ENCODE measurements at places on chromosomes 1 and 21. TPM values are rescaled to one million over a fixed set of nuclear protein-coding genes. Genes with fewer than 3 reads are reported as not detected.

- no peaks in the 10 kb centered on the region for H3K4me1 ChIP-seq
- no peak for DNase-seq
- no peaks in the 10 kb centered on the region for H3K27me3 ChIP-seq
- no peaks in the 10 kb centered on the region for H3K36me3 ChIP-seq
- H3K4me3 ChIP-seq: no peak overlapping the region
These were observed 10.0 kb upstream of the B4GALT3 start for GRCh38 chr1:161187311-161187710.

DNA sequence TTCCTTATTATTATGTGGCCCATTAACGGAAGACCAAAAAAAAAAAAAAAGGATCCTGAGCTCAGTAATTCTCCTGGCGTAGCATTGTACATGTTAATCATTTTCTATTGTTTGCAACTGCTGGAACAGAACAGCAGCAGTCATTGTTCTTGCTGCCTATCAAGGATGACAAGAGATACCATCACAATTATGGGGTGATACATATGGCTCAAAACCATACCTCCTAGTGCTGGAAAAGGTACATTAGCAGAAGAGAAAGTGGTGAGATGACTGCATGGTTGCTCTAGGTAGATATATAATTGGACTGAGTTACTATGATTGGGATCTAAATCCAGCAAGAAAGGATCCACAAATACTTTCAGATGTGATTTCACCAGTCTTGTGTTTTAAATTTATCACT is 13.3 kb upstream of the TLR5 start:
- H3K36me3 ChIP-seq: no peaks in the 10 kb centered on the region
- no peaks in the 10 kb centered on the region for H3K4me1 ChIP-seq
- no peak overlapping the region for H3K27ac ChIP-seq
- no peak for DNase-seq

GRCh38 chr1:72105201-72105600 is 177.1 kb downstream of the NEGR1 start:
- no peaks in the 10 kb centered on the region for H3K27me3 ChIP-seq
- H3K4me1 ChIP-seq: no peaks in the 10 kb centered on the region
- no peak overlapping the region for H3K27ac ChIP-seq
- no peak for DNase-seq
- no peak overlapping the region for H3K4me3 ChIP-seq

GRCh38 chr1:204623365-204623893 is 62.1 kb downstream of the LRRN2 start:
- peak; percentile 53 for DNase-seq
- no peaks in the 10 kb centered on the region for H3K27me3 ChIP-seq
- H3K36me3 ChIP-seq: no peaks in the 10 kb centered on the region
- H3K27ac ChIP-seq: peak overlapping the region; percentile 74

DNA sequence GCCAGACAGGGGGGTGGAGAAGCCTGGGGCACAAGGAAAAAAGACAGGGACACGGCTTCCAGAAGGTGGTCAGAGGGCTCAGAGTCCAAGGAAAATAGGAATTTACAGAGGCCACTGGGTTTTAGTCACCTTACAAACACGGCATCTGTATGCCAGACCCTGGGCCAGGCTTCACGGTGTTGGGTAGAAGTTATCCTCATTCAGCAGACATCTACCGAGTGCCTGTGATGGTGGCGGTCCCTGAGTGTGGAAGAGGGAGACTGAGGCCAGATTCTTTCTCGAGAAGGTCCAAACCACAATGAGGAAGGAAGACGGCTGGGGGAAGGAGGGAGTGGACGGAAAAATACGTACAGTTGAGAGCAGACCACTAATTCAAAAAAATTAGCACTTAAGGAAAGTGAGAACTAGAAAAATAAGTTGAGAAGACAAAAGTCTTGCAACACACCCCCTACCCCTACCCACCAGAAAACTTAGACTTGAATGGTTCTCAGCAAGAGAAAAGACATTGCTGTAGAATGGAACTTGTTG is 864 bp upstream of the BTG2 start:
- peaks cover 1% of the 10 kb centered on the region for H3K36me3 ChIP-seq
- no peak overlapping the region for H3K4me3 ChIP-seq
- peaks cover 41% of the 10 kb centered on the region for H3K4me1 ChIP-seq
- H3K27me3 ChIP-seq: no peaks in the 10 kb centered on the region
- H3K27ac ChIP-seq: no peak overlapping the region

GRCh38 chr1:15381805-15382204 is 27.9 kb upstream of the EFHD2 start:
- H3K27me3 ChIP-seq: peaks cover 31% of the 10 kb centered on the region
- DNase-seq: no peak
- peaks cover 20% of the 10 kb centered on the region for H3K4me1 ChIP-seq
- no peak overlapping the region for H3K27ac ChIP-seq
- H3K36me3 ChIP-seq: no peaks in the 10 kb centered on the region

- no peak for DNase-seq
- H3K27me3 ChIP-seq: no peaks in the 10 kb centered on the region
- H3K4me3 ChIP-seq: no peak overlapping the region
These were observed 92.5 kb downstream of the LRRC40 start for GRCh38 chr1:70112838-70113237.

- no peak overlapping the region for H3K4me3 ChIP-seq
- H3K36me3 ChIP-seq: no peaks in the 10 kb centered on the region
- H3K27me3 ChIP-seq: no peaks in the 10 kb centered on the region
- H3K27ac ChIP-seq: peak overlapping the region; percentile 96
- H3K4me1 ChIP-seq: peaks cover 37% of the 10 kb centered on the region
- no peak for DNase-seq
These were observed 13.2 kb downstream of the GBP5 start for GRCh38 chr1:89259283-89259971.

GRCh38 chr1:207019661-207020060 is 12.9 kb downstream of the C1orf116 start:
- no peak overlapping the region for H3K27ac ChIP-seq
- no peak overlapping the region for H3K4me3 ChIP-seq
- H3K36me3 ChIP-seq: no peaks in the 10 kb centered on the region
- H3K27me3 ChIP-seq: no peaks in the 10 kb centered on the region
- DNase-seq: no peak
- H3K4me1 ChIP-seq: peaks cover 11% of the 10 kb centered on the region

GRCh38 chr1:178461701-178462100 is 35.1 kb downstream of the CLEC20A start:
- H3K27me3 ChIP-seq: no peaks in the 10 kb centered on the region
- no peak for DNase-seq
- no peaks in the 10 kb centered on the region for H3K4me1 ChIP-seq
- H3K4me3 ChIP-seq: no peak overlapping the region
- no peak overlapping the region for H3K27ac ChIP-seq

- peaks cover 4% of the 10 kb centered on the region for H3K4me1 ChIP-seq
- DNase-seq: no peak
- no peak overlapping the region for H3K27ac ChIP-seq
These were observed 178.0 kb upstream of the DPT start for GRCh38 chr1:168907053-168907452.

DNA sequence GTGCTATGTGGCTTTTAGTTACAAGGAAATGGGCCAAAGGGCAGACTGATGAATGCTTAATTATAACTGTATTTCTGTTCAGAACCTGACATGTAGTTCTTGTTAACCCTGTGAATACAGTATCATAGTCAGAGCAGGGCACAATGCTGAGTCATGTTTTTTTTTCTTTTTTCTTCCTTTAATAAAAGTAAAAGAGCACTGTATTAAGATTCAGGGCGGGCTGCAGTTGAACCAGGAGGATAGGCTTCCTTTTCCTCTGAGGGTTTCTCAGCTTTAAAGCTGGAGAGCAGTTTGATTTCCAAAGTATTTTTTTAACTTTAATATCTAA is 8.7 kb downstream of the CLDN8 start:
- DNase-seq: no peak
- H3K4me3 ChIP-seq: no peak overlapping the region
- H3K27ac ChIP-seq: no peak overlapping the region
- H3K27me3 ChIP-seq: no peaks in the 10 kb centered on the region

DNA sequence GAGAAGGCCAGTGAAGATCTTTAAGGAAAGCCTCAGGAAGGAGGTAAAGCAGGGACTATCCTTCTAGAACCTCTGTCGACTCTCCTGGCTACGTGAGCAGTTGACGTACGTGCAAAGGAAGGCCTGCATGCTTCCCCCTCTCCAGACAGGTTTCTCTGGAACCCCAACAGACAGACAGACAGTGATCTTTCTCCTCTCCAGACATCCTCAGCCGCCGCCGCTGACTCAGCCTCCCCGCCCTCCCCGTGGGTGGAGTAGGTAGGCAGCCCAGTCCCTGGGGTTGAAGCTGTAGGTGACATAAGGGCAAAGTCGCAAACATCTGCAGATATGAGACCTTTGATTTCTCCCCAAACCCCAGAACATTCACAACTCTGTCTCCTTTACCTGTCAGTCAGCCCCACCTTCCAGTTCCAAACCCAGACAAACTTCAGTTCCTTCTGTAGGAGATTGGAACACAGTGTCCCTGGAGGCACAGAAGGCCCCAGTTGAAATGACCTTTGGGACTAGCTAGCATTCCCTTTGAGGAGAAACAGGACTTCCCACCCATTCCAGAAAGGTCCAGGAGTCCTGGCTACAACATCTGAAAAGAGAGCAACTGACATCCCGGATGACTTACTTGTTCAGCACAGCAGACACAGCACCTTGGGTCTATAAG is 146.0 kb upstream of the JUN start:
- DNase-seq: no peak
- H3K4me1 ChIP-seq: peaks cover 5% of the 10 kb centered on the region
- no peak overlapping the region for H3K27ac ChIP-seq

Gene SNX7
- total RNA-seq: 20.6 TPM

DNA sequence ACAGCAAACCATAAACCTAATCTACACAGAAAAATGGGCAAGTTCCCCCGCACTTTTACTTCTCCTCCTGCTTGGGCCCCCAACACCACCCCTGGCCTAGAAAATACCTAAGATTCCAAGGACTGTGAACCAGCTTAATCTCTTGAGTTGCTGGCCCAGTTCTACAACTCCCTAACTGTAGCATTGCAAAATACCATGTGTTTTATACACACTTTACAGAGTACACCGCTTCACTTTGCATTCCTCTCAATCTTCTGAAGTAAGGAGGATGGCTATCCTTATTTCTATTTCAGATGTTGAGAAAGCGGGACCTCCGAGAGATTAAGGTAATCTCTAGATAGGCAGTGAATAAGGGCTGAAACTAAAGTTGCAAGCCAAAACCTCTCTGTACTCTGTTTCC is 408.3 kb upstream of the NR5A2 start:
- no peak overlapping the region for H3K27ac ChIP-seq
- H3K4me1 ChIP-seq: no peaks in the 10 kb centered on the region
- H3K36me3 ChIP-seq: no peaks in the 10 kb centered on the region
- DNase-seq: no peak

Gene ARTN
- total RNA-seq: 26.2 TPM

- no peak overlapping the region for H3K4me3 ChIP-seq
- no peak for DNase-seq
- no peaks in the 10 kb centered on the region for H3K36me3 ChIP-seq
These were observed 31.4 kb downstream of the SLC44A3 start for GRCh38 chr1:94851571-94851970.

GRCh38 chr1:165075725-165076370 is 280.7 kb downstream of the LMX1A start:
- no peak overlapping the region for H3K4me3 ChIP-seq
- no peaks in the 10 kb centered on the region for H3K27me3 ChIP-seq
- H3K36me3 ChIP-seq: no peaks in the 10 kb centered on the region
- DNase-seq: peak; percentile 47
- H3K4me1 ChIP-seq: peaks cover 6% of the 10 kb centered on the region
- H3K27ac ChIP-seq: no peak overlapping the region

- H3K27me3 ChIP-seq: no peaks in the 10 kb centered on the region
- peak; percentile 87 for DNase-seq
- no peaks in the 10 kb centered on the region for H3K4me1 ChIP-seq
These were observed 511 bp upstream of the SNX27 start for GRCh38 chr1:151611288-151611790.

GRCh38 chr21:36743008-36743407 is 44.1 kb downstream of the SIM2 start:
- no peaks in the 10 kb centered on the region for H3K4me1 ChIP-seq
- no peak for DNase-seq
- no peaks in the 10 kb centered on the region for H3K36me3 ChIP-seq

- no peaks in the 10 kb centered on the region for H3K36me3 ChIP-seq
- no peaks in the 10 kb centered on the region for H3K27me3 ChIP-seq
- H3K4me3 ChIP-seq: no peak overlapping the region
- H3K27ac ChIP-seq: no peak overlapping the region
These were observed 49.5 kb downstream of the FGGY start for GRCh38 chr1:59346429-59346828.

DNA sequence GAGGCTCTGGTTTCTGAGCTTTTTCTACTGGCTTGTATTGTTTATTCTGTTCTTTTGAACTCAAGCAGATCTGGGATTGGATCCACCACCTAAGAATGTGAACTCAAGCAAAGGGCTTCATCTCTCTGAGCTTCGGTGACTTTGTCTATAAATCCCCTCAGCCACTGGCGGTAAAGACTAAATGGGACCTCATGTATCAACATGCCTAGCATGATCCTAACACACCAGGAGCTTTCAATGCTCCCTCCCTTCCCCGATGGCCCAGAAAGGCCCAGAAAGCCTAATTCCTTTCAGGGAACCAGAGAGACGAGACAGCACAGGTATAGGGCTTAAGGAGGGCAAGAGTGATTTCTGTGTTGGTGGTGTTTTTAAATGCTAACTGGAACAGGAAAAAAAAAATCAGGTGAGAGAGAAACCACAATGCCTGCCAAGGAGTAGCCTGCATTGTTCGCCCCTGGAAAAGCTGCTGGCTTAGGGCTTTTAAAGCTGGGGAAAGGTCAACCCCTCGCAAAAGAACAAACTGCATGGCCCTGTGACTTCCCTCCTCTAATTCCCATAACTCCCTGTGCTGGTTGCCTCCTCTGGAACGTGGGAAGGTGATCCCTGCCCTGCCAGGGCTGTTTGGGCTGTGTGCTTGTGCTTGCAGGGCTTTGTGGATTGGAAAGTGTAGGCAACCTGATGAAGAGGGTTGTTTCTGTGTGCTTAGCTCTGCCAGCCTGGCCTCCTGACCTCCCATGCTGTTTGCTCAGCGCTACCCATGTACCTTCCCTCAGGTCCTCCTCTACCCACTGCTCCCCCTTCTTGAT is 147.0 kb downstream of the PLPP3 start:
- H3K4me1 ChIP-seq: peaks cover 22% of the 10 kb centered on the region
- no peak for DNase-seq
- H3K27me3 ChIP-seq: no peaks in the 10 kb centered on the region

- no peak overlapping the region for H3K27ac ChIP-seq
- no peaks in the 10 kb centered on the region for H3K27me3 ChIP-seq
- no peaks in the 10 kb centered on the region for H3K36me3 ChIP-seq
- no peak for DNase-seq
- no peaks in the 10 kb centered on the region for H3K4me1 ChIP-seq
- H3K4me3 ChIP-seq: no peak overlapping the region
These were observed 70.0 kb downstream of the CLCA4 start for GRCh38 chr1:86616871-86617270.
